Natural killer cell treated with Interleukin-12 subunit alpha and Interleukin-12 subunit beta and Interleukin-15 and Interleukin-18, amount 100 ng/mL, for 72 hours (primary cell): ENCODE measurements at places on chromosomes 3 and 15.

DNA sequence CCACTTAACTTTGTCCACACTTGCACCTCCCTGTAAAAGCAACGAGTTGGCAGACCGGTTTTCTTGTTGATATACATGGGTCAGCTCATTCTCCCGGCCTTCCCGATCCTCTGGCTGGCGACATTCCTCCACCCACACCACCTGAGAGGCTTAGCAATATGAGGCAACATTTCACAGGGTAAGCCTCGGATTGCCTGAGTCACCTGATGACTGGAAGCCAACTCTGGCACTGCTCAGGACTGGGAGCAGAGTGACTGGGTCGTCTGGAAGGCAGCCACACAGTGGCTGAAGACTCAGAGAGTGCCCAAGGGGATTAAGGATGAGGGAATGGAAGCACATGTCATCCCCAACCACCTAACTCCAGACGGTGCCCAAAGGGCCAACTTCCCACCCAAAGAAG lies 9.8 kb downstream of the HOMER2 start:
- DNase-seq = no peak

- DNase-seq = no peak
These were observed 35.8 kb upstream of the CHST2 start for GRCh38 chr3:143083781-143084180.

- no peak for DNase-seq
These were observed 50.5 kb downstream of the THBS1 start for GRCh38 chr15:39631357-39631756.

- DNase-seq = no peak
These were observed 170.6 kb downstream of the TBL1XR1 start for GRCh38 chr3:177026505-177027277.

DNA sequence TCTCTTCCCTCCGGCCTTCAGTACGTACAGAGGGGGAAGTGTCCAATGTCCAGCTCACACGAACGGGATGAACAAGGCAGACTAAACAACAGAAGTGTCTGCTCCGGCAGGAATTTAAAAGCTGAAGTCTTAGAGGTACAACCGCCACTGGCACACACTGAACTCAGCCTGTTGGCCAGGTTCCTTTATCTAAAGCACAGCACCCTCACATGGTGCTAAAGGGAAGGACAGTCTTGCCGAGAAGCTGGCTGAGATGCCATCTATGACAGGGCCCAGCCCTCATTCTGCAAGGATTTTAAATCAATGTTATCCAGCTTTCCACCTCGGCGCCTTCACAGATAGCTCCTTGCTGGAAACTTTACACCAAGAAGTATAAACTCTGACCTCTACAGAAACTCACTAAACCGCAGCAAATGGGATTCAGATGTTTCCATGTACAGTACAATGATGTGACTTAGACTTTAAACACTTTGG lies 2.8 kb downstream of the ADAMTS17 start:
- DNase-seq = no peak

DNA sequence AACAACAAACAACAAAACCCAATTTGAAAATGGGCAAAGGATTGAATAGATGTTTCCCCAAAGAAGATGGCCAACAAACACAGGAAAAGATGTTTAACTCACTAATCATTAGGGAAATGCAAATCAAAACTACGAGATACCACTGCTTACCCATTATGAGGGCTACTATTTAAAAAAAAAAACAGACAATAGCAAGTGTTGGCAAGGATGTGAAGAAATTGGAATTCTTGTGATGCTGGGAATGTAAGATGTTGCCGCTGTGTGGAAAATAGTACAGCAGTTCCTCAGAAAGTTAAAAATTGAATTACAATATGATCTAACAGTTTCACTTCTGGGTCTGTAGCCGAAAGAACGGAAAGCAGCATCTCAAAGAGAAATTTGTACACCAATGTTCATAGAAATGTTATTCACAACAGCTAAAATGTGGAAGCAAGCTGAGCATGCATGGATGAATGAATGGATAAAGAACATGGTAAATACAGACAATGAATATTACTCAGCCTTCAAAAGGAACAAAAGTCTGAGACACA lies 121.9 kb downstream of the CHSY1 start:
- DNase-seq = no peak

GRCh38 chr3:48929358-48930035 lies 10.9 kb downstream of the ARIH2 start:
- DNase-seq = no peak

GRCh38 chr15:42071717-42072116 lies 22.6 kb downstream of the PLA2G4D start:
- no peak for DNase-seq

- DNase-seq = no peak
These were observed 461.7 kb downstream of the NR2F2 start for GRCh38 chr15:96792216-96792615.

DNA sequence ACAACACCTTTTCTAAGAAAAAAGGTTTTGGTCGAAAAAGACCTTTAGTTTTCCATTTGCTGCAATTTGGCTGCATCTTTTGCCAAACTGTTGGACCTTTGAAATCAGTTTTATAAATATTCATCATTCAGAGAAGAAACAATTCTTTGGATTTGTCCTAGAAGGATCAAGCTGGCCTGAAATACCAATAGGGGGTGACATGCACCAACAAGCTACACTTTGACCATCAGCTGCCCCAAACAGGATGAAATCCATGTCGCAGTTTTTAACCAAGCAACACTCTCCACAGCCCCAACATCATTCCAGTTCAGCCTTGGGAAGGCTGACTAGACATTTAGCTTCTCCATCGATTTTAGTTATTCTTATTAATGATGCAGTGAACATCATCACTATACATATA lies 9.8 kb downstream of the RPL15 start:
- DNase-seq = no peak

- DNase-seq = peak; percentile 68
These were observed 682 bp downstream of the ETFA start for GRCh38 chr15:76310475-76311099.

DNA sequence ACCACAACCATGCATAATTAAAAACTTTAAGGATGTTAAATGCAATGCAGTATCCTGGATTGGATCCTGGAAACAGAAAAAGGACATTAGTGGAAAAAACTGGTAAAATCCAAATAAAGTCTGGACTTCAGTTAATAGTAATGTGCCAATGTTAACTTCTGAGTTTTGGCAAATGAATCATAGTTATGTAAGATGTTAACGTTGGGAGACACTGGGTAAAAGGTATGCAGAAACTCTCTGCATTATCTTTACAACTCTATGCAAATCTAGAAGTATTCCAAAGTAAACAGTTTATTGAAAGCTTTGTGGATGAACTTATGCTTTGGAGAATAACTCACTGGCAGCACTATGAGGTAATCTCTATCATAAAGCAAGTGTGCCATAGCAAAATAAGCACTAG lies 357.4 kb downstream of the RORA start:
- DNase-seq = no peak

- DNase-seq = no peak
These were observed 38.5 kb downstream of the ARHGEF3 start for GRCh38 chr3:56763233-56763632.

GRCh38 chr15:69518806-69519205 lies 66.2 kb downstream of the RPLP1 start:
- DNase-seq = no peak
